ENCODE measurements at places on chromosomes 6 and 20.

- DNase-seq: no peak
These were observed 119.5 kb downstream of the SCAF8 start for GRCh38 chr6:154852687-154853086.

DNA sequence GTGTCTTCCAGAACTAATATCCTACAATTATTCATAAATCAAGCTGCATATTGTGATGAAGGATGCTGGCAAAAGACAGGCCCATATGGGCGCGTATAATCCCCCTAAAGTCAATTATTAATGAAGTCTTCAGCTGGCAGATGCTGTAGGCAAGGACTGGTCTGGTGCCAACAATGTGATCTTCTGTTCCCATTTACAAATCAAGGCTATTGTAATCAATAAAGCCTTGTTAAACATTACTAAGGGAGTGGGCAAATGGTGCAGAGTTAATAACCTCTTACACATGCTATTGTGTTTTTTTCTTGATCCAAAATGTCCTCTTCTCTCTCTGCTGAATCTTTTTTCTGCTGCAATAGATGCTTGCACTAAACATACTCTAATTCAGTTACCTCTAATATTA, 119.0 kb downstream of the ALDH8A1 start:
- no peak for DNase-seq

GRCh38 chr20:19813846-19814640, 56.0 kb downstream of the RIN2 start:
- DNase-seq: no peak

DNA sequence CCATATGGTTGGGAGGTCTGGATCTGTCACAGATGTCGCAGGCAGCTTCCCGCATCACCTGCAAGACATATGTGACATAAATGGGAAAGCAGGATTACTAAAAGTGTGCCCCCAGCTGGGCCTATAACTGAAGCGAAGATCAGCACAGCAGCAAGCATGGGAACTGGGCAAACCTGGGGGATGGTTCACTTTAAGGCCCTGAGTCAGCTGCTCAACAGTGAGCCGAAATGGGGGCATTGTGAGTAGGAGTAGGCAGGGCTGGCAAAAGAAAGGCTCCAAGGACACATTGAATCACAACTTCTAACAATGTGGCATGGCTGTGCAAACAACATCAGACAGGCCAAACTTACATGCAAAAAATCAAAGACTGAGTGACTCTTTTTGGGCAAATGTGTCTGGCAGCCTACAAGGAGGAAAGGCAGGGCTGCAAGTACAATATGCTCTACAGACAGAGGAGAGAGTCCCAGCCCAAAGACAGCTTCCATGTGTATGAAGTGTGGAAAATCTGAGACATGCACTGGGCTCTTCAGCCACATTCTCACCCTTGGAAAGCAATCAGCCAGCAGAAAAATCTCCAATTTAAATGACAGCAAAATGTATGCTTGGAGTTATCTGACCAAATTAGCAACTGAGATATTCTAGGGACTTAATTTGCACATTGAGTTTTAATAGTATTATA, 531.0 kb upstream of the MMS22L start:
- DNase-seq: no peak

DNA sequence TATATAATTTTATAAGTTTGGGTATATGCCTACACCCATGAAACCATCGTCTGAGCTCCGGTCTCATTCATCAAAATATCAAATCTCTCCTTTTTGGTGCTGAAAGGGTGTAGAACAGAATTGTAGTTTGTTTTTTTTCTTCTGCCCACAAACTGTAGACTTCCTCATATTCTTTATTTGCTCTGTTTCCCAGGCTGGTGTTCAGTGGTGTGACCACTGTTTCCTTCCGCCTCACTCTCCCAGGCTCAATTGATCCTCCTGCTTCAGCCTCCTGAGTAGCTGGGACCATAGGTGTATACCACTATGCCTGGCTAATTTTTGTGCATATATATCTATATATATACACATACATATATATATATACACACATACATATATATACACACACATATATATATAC, 139.6 kb upstream of the HCRTR2 start:
- no peak for DNase-seq

GRCh38 chr6:155126727-155127439, 131.8 kb downstream of the TIAM2 start:
- no peak for DNase-seq

DNA sequence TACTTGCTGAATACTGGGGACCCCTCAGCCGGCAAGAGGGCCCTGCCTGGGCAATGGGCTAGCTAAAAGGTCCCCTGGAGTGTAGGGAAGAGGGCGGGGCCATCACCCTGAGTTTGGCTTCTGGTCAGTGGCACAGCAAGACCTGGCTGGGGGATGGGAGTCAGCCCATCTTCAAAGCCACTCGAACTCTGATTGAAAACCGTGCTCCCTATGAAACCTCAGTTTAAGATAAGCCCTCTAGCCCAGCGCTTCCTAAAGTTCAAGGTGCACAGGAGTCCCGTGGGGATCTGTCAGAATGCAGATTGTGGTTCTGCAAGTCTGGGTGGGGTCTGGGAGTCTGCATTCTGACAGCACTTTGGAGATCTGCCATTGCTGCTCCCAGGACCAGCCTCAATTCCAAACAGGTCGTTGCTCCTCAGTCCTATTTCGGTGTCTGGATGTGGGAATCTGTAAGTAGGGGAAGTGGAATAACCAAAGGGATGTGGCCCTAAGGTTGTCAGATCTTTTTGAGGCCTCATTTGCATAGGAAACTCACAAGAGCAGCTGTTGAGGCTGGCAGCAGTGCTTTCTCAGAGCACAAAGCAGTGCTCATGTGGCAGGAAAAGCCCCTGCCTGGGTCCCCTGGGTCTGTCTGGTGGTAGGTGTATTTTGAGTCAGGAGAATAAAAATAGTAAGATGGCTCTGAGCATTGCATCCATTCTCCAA, 85.3 kb upstream of the SCP2D1 start:
- no peak for DNase-seq

- DNase-seq: no peak
These were observed 553.3 kb downstream of the C6orf118 start for GRCh38 chr6:164756142-164756541.

GRCh38 chr6:148457137-148457842, 114.7 kb downstream of the SASH1 start:
- DNase-seq: no peak

DNA sequence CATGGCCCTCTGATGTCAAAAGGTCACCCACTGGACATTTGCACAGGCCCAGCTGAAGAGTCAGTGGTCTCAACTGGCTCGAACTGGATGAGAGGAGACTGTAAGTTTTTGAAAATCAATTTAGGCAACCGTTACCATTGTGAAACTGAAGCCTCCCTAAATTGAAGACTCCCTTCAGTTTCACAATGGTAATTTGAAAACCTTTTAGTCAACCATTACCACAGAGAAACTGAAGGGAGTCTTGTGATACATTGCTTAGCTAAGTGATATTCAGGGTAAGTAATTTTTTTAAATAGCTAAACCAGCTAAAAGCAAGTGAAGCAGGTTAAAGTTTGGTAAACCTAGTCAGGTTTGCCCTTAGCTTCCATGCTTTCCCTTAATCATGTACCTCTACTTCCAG, 197.3 kb upstream of the NT5E start:
- DNase-seq: no peak

GRCh38 chr6:15596186-15596896, 66.5 kb downstream of the DTNBP1 start:
- DNase-seq: no peak

GRCh38 chr20:19929012-19929360, 88.2 kb upstream of the NAA20 start:
- DNase-seq: no peak

GRCh38 chr20:4720041-4720976, 1.4 kb upstream of the PRND start:
- peak; percentile 72 for DNase-seq

DNA sequence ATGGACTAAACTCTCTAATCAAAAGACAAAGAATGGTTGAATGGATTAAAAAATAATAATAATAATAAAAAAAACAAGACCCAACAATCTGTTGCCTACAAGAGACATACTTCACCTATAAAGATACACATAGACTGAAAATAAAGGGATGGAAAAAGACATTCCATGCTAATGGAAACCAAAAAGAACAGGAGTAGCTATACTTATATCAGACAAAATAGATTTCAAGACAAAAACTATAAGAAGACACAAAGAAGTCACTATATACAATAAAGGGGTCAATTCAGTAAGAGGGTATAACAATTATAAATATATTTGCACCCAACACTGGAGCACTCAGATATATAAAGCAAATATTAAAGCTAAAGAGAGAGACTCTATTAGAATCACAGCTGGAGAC, 106.7 kb downstream of the BTBD9 start:
- no peak for DNase-seq

GRCh38 chr20:31758991-31759390, 19.9 kb downstream of the TPX2 start:
- no peak for DNase-seq

GRCh38 chr6:74091136-74091793, 395.3 kb downstream of the CD109 start:
- no peak for DNase-seq

DNA sequence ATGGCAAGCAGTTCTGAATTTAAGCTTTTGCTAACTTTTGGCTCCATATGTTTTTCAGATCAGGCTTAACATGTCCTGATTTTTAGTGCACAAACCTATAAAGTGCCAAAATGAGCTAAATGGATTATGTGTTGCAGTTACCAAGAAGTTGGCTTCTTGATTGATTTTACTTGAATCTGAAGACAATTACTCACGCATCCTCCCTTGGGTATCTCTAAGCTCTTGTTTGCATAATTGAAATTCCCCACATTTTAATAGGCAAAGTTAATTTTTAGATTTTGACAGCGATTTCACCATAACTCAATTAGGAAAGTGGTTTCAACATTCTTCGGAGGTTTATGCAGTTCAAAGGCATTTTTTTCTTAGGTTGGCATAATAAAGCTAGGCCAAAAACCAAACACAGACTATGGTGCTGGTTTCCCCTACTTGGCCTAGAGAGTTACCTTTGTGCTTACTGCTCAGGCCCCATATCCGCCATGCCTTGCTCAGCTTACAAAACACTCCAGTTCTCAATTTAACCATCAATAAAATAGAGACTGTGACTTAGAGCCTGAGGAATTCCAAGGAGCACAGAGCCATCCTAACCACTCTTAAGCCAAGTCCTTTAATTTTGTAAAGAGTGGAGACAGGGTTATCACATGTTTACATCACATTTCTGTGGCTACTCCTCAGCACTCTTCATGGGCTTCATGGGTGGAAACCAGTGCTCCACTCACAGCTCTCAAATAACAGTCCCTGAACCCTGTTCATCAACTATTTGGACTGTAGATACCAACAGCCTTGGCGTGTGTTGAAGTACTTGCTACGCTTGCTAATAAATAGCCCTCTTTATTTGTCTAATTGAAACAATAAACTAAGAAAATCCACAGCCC, 32.1 kb downstream of the LAMA4 start:
- DNase-seq: no peak

- DNase-seq: no peak
These were observed 63.3 kb upstream of the SLC2A12 start for GRCh38 chr6:134115715-134116074.

- no peak for DNase-seq
These were observed 26.1 kb downstream of the SCP2D1 start for GRCh38 chr20:18839507-18840247.

- DNase-seq: no peak
These were observed 50.3 kb downstream of the AIG1 start for GRCh38 chr6:143110996-143111395.

DNA sequence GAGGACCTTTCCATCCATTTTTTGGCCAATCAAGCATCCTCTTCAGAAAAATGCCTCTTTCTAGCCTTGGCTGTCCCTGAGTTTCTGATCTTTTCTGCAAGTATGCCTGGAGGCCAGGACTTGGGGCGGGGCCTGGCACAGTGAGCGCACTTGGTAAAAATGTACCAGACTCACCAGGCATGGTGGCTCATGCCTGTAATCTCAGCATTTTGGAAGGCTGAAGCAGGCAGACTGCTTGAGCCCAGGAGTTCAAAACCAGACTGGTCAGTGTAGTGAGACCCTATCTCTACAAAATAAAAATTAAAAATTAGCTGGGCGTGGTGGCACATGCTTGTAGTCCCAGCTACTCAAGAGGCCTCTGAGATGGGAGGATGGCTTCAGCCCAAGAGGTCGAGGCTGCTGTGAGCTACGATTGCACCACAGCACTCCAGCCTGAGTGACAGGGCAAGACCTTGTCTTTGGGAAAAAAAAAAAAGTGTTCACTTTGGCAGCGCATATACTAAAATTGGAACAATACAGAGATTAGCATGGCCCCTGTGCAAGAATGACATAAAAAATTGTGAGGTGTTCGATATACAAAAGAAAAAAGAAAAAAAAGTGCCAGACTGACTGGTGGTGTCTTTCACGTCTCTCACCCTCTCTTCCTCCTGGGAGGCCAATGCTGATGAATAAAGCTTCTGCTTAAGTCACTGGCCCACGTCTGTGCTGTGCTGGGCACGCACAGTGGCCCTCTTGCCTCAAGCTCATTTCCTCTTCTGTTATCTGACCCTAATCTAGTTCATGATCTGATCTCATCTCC, 18.1 kb upstream of the SLC9A8 start:
- no peak for DNase-seq

DNA sequence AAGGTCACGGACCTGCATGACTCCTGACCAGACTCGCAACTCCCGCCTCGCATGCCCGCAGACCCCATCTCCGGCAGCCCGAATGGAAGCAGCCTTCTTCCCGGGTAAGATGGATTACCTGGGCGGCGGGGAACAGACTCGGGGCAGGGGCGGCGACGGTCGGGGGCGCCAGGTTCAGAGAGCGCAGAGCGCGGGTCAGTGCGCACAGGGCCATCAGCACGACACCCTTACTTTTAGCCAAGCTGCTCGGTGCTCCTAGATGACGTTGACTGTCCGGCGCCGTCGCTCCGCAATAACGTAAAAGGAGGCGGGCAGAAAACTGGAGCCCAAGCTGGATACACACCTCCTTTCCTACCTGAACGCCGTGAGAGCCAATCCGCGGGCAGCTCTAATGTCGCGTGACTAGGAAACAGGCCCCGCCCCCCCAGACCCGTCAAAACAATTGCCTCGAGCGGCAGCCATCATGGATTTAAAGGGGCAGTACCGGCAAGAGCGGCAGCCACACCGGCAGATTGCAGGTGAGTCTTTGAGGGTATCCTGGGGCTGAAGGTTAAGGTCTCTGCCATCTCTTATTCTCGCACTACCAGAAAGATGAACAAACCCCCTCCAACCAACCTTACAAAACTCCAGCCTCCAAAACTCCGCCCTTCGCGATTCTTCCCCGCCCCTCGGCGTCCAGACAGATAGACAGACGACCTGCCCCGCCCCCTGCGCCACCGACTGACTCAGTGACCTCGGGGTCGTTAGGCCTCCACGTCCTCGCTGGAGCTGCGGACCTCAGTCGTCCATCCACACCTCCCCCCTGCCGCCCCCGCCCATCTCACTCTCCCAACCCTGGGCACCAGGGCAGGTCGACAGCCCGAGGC, at the start of the genes KLC4 and MRPL2:
TSS of gene KLC4 (plus strand) at position 464 of the 866 bp plus-strand sequence. CDS start 1,705 bp downstream, outside the sequence.
TSS of gene MRPL2 (minus strand) at position 267 of the 866 bp plus-strand sequence. CDS start at position 214, 53 bp downstream.
- peak; percentile 90 for DNase-seq

All from neural crest cell (in vitro differentiated cells).